ENCODE measurements at places on chromosomes 12 and 14. TPM values are rescaled to one million over a fixed set of nuclear protein-coding genes. Genes with fewer than 3 reads are reported as not detected.

GRCh38 chr14:105148604-105149145 lies 19.9 kb downstream of the JAG2 start:
- DNase-seq, result peak; percentile 3
- no peak overlapping the region for H3K4me3 ChIP-seq

DNA sequence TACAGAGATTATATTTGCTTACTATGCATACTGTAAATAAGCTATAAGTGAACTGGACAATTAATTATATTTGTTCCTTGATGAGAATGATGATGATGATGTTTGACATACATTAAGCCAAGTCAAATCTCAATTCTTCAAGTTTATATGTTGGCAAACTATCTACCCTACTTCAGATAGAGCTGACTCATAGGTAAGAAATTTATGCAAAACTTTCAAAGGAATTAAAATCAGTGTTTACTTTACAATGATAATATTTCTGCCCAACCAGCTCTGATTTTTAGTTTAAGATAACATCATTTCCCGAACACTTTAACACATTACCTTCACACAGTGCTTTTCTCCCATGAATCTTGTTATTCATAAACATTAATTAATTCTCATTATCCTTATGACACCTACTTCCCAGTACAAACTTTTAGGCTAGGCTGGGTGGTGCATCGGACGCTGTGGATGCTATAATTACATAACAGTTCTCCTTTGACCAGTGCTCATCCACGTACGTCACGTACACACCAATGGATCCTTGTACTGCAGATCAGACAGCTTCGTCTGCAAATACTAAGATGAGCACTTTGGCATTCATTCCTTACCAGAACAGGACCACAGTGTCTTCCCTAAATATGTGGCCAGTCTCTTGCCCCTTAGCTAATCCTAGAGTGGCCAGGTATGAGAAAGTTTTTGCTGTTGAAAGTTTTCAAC lies 18.3 kb downstream of the BMP4 start:
- H3K36me3 ChIP-seq, result no peaks in the 10 kb centered on the region
- H3K27ac ChIP-seq, result no peak overlapping the region
- no peaks in the 10 kb centered on the region for H3K4me1 ChIP-seq
- no peak for DNase-seq

DNA sequence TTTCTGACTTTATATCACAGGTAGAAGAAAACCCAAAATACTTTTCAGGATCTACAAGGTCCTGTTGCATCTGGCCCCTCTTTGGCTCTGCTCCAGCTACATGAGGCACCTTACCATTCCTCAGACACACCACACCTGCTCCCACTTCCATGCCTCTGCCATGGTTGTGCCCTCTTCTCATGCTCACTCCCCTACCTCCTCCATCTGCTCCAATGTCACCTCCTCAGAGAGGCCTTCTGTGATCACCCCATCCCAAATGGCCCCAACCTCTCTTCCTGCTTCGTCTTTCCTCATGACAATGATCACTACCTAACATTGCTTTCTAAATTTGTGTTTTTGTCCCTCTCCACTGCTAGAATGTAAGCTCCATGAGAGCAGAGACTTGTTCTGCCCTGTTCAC lies 174.3 kb downstream of the ANO2 start:
- H3K27me3 ChIP-seq, result peaks cover 6% of the 10 kb centered on the region
- no peaks in the 10 kb centered on the region for H3K36me3 ChIP-seq
- no peak overlapping the region for H3K27ac ChIP-seq

Gene MDM2
- total RNA-seq, result 114 TPM

- H3K36me3 ChIP-seq, result peaks cover 6% of the 10 kb centered on the region
- peaks cover 14% of the 10 kb centered on the region for H3K4me1 ChIP-seq
- no peak overlapping the region for H3K27ac ChIP-seq
- DNase-seq, result no peak
- peaks cover 5% of the 10 kb centered on the region for H3K27me3 ChIP-seq
Observed at GRCh38 chr14:50397390-50398188, 908 bp upstream of the CDKL1 start.

- H3K27me3 ChIP-seq, result no peaks in the 10 kb centered on the region
- no peaks in the 10 kb centered on the region for H3K4me1 ChIP-seq
- H3K36me3 ChIP-seq, result peaks cover 2% of the 10 kb centered on the region
- H3K27ac ChIP-seq, result no peak overlapping the region
Observed at GRCh38 chr14:44036248-44036647, 470.8 kb downstream of the FSCB start.

GRCh38 chr12:26488351-26488750 lies 293.0 kb downstream of the SSPN start:
- H3K27me3 ChIP-seq, result no peaks in the 10 kb centered on the region
- no peaks in the 10 kb centered on the region for H3K4me1 ChIP-seq
- peaks cover 31% of the 10 kb centered on the region for H3K36me3 ChIP-seq
- H3K27ac ChIP-seq, result no peak overlapping the region
- no peak for DNase-seq
